ENCODE measurements at places on chromosomes 3 and 15.

- DNase-seq = no peak
Measured at GRCh38 chr3:46479696-46480095, 15.0 kb upstream of the LTF start.

GRCh38 chr15:37678124-37678523 lies 256.3 kb upstream of the TMCO5A start:
- no peak for DNase-seq

- DNase-seq = no peak
Measured at GRCh38 chr3:93961489-93961888, 12.2 kb downstream of the PROS1 start.

GRCh38 chr3:29887451-29887850 lies 606.6 kb downstream of the RBMS3 start:
- DNase-seq = no peak

DNA sequence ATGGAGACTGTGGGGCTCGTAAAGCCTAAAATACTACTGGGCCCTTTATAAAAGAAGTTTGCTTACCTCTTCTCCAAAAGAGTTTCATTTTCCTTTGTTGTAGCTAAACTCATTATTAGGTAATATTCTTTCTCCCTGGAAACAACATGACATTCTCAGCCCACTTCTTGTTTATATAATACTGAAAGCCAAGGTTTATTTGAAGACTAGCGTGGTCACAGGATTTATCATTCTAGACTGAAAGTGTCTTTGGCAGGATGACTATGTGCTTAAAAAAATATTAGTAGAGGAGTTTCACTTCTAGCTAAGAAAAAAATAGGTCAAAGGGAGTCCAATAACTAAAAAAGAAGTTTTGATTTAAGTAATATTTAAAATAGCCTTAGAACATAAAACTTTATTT lies 1085.2 kb upstream of the CADM2 start:
- DNase-seq = no peak

- no peak for DNase-seq
Measured at GRCh38 chr15:85406916-85407315, 26.5 kb downstream of the AKAP13 start.

DNA sequence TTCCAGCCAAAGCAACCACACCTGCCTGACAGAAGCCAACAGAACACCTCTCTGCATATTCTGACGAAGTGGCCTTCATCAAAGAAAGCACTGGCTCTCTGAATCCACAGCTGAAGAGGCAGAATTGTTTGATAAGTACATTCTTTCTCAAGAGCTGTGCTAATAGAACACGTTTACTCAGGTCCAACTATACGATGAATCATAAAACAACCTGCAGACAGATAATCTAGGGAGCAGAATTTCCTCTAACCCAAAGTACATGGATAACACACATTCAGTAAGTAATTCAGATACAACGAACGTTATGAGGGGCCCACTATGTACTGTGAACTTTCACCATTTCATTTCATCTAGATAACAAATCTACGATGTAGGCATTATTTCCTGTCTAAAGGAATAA lies 25.4 kb downstream of the ALDH1A2 start:
- DNase-seq = no peak

DNA sequence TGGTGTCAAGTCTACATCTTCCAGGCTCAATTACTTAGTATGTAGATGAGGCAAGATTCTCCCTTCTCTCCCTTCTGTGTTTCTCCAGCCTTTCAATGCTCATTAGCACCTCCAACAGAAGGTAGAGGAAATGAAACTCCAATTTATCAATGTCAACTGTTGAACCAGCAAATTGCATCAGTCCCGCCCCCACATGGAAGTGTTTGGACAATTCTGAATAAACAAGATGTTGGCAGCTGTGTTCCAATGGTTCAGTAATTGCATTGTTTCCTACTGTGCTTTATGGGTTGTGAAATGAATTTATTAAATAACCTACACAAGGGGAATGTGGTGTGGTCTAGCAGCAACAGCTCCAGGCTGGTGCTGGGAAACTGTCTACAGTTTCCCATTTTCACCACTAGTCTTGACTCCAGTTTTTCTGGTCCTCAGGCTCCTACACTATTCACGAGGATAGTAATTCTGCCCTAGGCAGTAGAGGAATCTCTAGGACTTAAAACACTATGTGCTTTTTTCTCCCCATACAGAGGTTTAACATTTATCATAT lies 91.9 kb downstream of the MB21D2 start:
- no peak for DNase-seq

GRCh38 chr3:71577011-71577410 lies 6.5 kb downstream of the FOXP1 start:
- DNase-seq = no peak

GRCh38 chr15:99390667-99391066 lies 139.4 kb downstream of the LRRC28 start:
- no peak for DNase-seq

DNA sequence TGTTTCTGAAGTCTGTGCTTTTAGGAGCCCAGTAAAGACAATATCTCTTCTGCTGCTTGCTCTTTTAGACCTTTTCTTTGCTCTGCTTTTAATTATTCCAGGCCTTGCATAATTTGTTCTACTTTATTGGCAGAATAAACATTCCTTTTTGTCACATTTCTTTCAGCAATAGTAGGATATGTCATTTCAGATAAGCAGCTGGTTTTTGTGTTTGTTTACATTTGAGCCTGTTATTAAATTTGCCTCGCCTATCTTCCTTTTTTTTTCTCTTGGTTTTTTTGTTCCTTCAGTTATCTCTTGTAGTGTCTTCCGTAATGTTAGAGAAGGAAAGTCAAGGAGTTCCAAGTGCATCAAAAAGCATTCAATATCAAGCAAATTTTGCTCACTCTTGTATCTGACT lies 16.4 kb downstream of the ZNF654 start:
- no peak for DNase-seq

GRCh38 chr15:73388256-73388781 lies 19.6 kb upstream of the HCN4 start:
- no peak for DNase-seq

DNA sequence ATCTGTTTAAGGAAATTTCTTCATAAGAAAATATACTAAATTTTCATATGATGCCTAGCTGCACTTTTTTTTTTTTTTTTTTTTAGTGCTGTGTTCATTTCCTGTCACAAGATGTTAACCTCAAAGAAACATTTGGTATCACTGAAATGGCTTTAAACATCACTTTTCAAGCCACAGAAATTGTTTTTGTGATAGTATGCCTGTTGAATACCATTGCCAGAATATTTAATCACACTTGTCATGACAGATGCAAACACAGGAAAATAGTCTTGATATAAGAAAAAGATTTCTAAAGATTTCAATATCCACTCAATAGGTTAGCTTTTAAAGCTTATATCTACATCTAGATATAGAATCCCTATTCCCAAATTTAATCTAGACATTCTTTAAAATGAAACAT lies 608.5 kb upstream of the AGTR1 start:
- DNase-seq = no peak

GRCh38 chr3:179512378-179512777 lies 50.3 kb upstream of the ACTL6A start:
- peak; percentile 49 for DNase-seq

DNA sequence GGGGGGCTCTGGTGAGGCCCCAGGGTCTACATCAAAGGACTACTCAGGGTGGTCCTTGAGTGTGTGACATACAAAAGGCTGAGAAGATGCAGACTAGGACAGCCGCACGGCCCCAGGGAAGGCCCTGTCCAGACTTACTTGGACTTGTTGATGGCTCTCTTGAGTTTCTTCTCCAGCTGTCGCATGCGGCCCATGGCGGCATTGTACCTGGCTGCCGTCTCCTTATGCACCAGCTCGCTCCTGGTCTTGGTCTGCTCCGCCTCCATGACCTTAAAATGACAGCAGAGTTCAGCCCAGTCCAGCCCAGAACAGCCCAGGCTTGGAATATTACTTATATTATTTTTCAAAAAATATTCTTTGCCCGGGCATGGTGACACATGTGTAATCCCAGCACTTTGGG lies 56.0 kb downstream of the CAPN7 start:
- no peak for DNase-seq

GRCh38 chr3:163776743-163777142 lies 1301.6 kb downstream of the SI start:
- DNase-seq = no peak

GRCh38 chr3:49410066-49410845 lies 1.5 kb downstream of the RHOA start:
- DNase-seq = no peak

GRCh38 chr3:56878074-56878473 lies 76.3 kb upstream of the ARHGEF3 start:
- DNase-seq = peak; percentile 61

Measured in hindlimb muscle (tissue), 1 donor.